ENCODE measurements at places on chromosomes 11 and 22. TPM values are rescaled to one million over a fixed set of nuclear protein-coding genes. Genes with fewer than 3 reads are reported as not detected.

Gene HSPB2
- total RNA-seq, result 1.0 TPM

Gene OR9G4
- total RNA-seq, result not detected

Gene SLC5A4
- not detected for total RNA-seq

Gene CD59
- total RNA-seq, result 41.5 TPM

Gene CST6
- total RNA-seq, result 4.2 TPM

Gene TEX54
- not detected for total RNA-seq

Gene ARHGEF12
- 38.9 TPM for total RNA-seq

Gene PRRG4
- total RNA-seq, result 1.9 TPM

Gene ACR
- 2.2 TPM for total RNA-seq

Gene ADORA2A
- 13.5 TPM for total RNA-seq

Gene OR8D1
- not detected for total RNA-seq

Gene TREH
- not detected for total RNA-seq

Gene NCR3LG1
- total RNA-seq, result 1.9 TPM

Gene GAL3ST1
- 13.3 TPM for total RNA-seq

Gene TUBA8
- total RNA-seq, result not detected

Gene SUSD2
- total RNA-seq, result 2.1 TPM

Gene FGF19
- total RNA-seq, result 27.4 TPM

Gene CDC42BPG
- total RNA-seq, result 11.6 TPM

Gene C1QTNF4
- 6.6 TPM for total RNA-seq

Gene OR51B2
- not detected for total RNA-seq

Gene OR5T3
- not detected for total RNA-seq

Gene CNGA4
- total RNA-seq, result not detected

Gene FAM180B
- total RNA-seq, result not detected

Gene PGA3
- not detected for total RNA-seq

Gene OR4C13
- not detected for total RNA-seq

Data from GM23338 (cell line).